ENCODE measurements at places on chromosomes 3 and 15. TPM values are rescaled to one million over a fixed set of nuclear protein-coding genes. Genes with fewer than 3 reads are reported as not detected.

DNA sequence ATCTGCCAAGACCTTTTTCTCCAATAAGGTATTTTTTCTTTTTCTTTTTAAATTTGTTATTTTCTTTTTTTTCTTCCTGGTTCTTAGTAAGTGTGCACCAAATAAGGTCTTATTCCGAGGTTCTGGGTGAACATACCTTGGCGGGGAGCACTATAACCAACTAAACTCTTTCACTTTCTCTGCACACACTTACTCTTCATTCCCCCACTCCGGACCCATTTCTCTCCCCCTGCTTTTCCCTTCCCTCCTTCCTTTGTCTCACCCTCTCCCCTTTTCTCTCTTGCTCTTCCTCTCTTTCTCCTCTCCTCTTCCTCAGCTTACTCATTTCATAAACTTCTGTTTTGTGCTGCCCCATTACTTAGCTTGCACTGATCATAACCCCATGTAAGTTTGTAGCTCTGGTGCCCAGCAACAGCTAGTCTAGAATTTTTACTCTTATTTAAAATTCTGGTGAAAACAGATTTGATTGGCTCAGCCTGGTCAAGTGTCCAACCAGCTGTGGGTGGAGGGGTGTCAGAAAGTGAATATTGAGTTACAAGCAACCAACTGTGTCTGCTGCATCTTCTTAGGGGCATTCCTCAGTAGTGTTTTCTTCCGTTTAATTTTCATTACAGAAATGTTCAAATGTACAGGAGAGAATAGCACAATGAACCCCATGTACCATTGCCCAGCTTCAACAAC is 297.5 kb downstream of the SHQ1 start:
- no peak for DNase-seq

The SCAANT1 gene
- not detected for total RNA-seq

GRCh38 chr3:42256135-42256819 is 9.7 kb downstream of the CCK start:
- no peak for DNase-seq

GRCh38 chr3:89571298-89571697 is 463.9 kb downstream of the EPHA3 start:
- no peak for DNase-seq

The RGMA gene
- total RNA-seq: 19.7 TPM

The EIF4E3 gene
- 2.4 TPM for total RNA-seq

The CLRN1 gene
- total RNA-seq: not detected

The SLC38A3 gene
- total RNA-seq: 8.2 TPM

DNA sequence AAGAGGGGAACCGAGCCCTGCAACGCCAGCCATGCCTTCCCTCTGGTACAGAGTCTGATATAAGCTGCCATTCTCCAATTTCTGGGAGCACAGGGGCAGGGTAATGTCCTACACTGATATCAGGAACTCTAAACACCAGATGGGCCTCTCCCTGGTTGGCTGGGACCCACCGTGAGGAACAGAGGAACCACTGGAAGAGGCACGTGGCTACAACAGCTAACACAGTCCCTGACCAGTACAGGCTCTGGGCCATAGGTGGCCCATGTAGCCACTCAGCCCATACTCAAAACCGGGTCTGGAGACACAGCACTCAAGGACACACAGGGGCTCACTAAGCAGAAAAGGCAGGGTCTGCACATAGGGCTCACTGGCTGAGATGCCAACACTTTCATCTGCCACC is 13.9 kb downstream of the NUP210 start:
- no peak for DNase-seq

- no peak for DNase-seq
Measured at GRCh38 chr15:36644191-36644896, 64.9 kb downstream of the CDIN1 start.
